ENCODE measurements at places on chromosomes 4 and X.

- DNase-seq: no peak
Observed at GRCh38 chr4:11049001-11049400, 364.4 kb upstream of the CLNK start.

- DNase-seq: no peak
Observed at GRCh38 chr4:143082701-143083100, 102.0 kb upstream of the USP38 start.

- DNase-seq: no peak
Observed at GRCh38 chr4:145870155-145871020, 68.2 kb downstream of the ZNF827 start.

GRCh38 chrX:2898846-2899512 is 30.2 kb downstream of the ARSD start:
- no peak for DNase-seq

- no peak for DNase-seq
Observed at GRCh38 chr4:20194123-20195013, 57.3 kb upstream of the SLIT2 start.

DNA sequence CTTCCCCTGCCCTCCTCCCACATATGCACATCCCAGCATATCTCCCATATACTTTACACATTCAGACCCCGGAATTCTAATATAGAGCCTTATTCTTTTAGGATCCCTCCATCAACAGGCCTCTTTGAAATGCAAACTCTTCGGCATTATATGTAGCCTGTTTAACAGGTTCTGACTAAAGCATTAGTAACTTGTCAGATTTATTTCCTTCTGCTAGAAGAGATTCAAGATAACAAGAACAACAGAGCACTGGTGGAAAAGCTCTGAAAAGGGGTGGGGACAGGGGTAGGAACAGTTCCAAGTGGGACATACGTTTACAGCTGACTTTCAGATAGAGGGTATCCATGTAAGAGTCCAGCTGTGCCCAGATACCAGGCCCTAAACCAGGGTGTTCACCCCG is 31.7 kb upstream of the PRPS1 start:
- no peak for DNase-seq

DNA sequence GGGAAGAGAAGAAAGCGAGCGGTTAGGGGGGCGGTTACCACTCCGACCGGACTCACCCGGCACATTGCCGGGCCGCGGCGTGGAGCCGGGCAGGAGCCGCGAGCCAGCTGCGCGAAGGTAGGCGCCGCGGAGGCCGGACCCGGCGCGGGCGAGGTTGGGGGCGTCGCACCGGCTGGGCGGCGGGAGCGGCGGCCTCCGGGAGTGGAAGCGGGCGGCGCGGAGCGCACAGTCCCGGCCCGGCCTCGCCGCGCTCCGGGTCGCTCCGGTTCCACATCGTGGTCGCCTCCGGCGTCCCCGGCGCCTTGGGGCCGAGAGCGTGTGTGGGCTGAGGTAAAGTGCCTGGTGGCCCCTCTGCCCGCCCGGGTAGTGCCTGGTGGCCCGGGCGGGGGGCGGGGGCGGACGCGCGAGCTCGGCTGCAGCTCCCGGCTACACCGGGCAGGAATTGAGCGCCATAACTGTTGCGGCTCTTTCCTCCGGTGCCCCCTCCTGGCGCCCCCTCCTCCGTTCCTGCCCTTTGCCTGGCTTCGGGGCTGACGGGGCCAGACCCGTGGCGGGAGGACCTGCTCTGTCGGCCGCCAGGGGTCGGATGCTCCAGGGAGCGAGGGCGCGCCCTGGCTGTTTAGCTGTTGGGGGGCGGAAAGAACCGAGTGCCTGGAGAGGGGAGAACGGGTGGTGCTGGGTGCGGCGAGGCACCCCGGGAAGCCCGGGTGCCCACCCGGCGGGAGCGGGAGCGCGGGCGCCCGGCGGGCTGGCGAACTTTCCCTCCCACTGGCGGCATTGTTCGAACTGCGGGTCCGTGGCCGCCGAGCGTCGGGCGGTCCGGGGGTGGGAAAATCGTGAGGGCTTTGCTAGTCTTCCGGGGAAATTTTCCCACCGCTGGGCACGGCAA is 626 bp downstream of the JADE3 start:
- peak; percentile 33 for DNase-seq

DNA sequence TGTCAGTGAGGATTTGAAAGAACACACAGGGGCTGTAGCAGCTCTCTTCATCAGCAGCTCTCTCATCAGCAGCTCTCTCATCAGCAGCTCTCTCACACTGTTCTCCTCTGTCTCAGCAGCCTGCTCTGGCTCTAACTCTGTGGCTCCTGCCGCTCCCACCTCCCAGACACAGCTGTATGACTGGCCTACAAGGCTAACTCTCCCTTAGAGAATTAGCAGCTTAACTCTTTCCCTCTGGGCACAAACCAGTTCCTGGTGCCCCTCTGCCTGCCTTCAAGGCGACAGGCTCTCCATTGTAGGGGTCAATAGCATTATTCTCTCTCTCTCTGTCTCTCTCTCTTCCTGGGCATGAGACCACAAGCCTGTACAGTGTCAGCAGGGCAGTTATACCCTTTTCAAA is 385.6 kb upstream of the PCDH10 start:
- DNase-seq: no peak

DNA sequence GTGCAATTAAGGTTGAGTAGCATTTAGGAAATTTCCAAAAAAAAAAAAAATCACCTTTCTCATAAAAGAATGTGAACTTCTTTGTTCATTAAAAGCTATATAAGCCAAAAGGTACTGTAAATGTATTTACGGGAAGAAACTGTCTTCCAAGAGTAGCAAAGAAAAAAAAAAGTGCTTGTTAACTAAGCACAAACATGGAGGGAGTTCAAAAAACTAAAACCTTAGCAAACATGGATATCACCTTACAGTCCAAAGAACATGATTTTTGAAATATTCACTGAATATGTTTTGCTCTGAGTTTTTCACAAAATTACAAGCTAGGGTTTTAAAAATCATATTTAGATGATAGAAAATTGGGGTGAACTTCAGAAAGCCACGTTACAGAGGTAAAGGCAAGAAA is 217.5 kb downstream of the ADAMTS3 start:
- no peak for DNase-seq

DNA sequence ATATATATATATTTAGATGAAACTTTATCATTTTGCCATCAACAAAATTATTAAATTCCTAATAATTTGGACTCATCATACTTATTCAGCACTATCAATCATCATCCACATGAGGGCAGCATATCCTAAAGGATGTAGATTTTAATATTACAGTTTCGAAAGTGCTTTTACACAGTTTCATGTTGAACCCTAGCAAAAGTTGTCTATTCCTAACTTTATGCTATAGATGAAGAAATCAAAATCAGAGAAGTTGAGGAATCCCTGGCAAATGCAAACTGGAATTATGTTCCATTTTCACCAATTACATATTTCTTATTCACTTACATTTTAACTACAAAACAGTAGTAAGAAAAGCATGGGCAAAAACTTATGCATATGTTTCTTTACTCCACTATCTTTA is 36.6 kb upstream of the UGT2A1 start:
- DNase-seq: peak; percentile 48

DNA sequence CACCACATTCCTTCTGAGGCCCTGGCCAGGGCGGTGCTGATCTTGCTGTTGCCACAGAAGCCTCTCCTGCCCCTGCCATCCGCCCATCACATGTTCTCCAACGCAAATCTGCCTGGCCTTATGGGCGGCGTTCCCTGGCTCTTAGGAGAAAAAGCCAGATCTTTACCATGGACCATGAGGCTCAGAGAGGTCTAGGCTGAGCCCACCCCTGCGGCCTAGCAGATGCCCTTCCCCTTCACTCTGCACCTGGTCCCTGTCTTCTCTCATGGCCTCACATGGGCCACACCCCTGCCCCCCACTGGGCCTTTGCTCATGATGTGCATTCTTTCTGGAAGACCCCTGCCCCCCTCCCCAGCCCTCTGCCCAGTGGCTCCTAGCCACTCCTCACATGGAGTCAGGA is 78.5 kb downstream of the CRMP1 start:
- no peak for DNase-seq

DNA sequence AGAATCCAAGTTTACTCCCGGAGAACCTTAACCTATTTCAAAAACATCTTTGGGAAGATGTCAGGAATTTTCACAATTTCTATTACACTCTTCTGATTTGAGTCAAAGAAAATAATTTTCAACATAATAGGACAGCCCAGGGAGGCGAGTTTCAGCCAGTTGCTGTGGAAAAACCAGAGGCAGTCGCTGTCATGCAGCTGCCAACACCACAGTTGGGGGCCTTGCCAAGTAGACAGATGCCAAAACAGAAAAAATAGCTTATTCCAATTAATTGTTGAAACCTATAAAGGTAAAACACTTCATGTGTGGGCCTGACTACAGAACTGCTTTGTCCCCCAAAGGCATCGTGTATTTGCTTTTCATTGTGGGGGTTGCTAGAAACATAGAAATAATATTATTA is 225.8 kb downstream of the DMD start:
- DNase-seq: no peak

- no peak for DNase-seq
Observed at GRCh38 chr4:114108869-114109268, 129.4 kb upstream of the ARSJ start.

DNA sequence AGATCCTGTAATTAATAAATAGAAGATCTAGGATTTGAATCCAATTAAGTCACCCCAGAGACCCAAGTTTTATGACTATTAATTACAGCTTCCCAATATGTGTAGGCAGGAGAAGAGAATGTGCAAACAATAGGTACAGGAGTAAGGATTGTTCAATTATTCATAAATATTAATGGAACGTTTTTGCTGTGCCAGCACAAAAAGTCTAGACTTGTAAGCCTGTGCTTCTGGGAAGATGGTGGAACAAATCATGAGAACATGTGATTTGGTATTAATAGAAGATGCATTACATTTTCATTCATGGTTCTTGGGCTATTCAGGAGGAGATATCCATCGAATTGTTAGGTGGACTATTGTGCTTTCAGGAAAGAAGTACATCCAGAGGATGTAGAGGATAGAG is 1240.9 kb downstream of the STIM2 start:
- DNase-seq: no peak

DNA sequence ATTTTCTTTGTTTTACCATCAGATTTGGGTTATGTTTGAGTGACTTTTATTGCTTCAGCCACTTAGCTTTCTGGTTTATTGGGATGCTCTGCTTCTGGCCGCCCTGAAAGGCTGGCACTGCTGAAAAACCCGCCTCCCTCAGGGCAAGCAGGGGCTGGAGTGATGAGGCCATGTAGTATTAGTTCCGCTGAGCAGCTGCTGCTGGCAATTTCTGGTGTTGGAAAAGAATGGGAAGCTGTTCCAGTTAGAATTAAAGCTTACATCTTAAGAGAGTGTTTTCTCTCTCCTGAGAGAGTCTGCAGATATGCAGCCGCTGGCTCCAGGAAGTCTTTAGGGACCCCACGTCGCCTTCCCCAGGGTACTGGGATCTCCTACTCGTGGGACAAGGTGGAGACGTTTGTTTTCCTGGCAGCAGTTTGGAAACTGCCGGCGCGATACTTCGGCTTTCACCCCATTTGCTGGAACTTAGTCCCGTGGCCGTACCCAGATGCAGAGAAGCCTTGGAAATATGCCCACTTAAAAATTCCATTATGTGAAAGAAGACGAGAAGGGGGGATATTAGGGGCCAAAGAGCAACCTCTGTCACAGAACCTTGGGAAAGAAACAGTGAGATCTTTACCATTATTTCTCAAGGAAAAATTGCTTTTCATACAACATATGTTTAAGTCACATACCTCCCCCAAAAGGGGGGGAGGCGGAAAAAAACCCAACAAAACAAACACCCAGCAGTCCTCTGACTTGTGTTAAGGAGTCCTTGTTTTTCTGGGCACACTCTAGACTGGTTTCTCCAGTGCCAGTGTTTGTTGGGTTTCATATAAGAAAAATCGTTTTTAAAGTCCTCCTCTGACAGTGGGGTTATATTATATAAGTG is 72.6 kb downstream of the TMEM131L start:
- no peak for DNase-seq

DNA sequence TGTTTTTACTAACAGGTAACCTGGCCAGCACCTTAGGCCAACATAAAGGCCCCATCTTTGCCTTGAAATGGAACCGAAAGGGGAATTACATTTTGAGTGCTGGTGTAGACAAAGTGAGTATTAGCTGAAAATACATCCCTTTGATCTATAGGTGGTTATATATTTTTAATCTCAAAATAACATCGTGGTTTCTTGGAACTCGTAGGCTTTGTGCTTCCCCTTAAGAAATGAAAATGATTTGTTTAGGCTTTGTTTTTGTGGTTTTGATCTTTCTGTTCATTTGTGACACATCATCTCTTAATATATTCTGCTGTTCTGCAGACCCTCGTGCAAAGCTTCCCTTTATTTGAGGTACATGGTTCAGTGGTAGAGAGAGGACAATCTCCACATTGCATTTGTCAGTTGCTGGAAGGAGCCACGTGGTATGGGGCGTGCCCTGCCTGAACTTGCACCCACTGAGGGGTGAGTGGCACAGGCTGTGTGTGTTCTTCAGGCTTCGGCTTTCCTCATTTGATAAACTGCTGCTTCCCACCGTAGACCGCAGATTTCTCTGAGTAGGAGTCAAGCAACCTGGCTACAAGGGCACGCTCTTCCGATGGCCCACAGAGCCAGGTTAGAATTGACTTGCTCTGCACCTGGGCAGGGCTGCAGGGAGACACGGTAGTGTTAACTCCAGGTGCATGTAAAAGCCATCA is 72.2 kb downstream of the GPR143 start:
- DNase-seq: no peak

- no peak for DNase-seq
Observed at GRCh38 chr4:13601048-13601447, 26.5 kb downstream of the BOD1L1 start.

GRCh38 chrX:107537815-107538214 is 88.4 kb downstream of the FRMPD3 start:
- peak; percentile 22 for DNase-seq
